ENCODE measurements at places on chromosomes 7 and 10. TPM values are rescaled to one million over a fixed set of nuclear protein-coding genes. Genes with fewer than 3 reads are reported as not detected.

CHPF2 gene
- 24.4 TPM for polyA plus RNA-seq

INA gene
- 0.70 TPM for polyA plus RNA-seq

EBF3 gene
- polyA plus RNA-seq: 3.9 TPM

CRYGN gene
- 4.0 TPM for polyA plus RNA-seq

IL6 gene
- not detected for polyA plus RNA-seq

All from left renal pelvis (tissue), 4 donors.